ENCODE measurements at places on chromosomes 11 and 22.
A peak's percentile ranks its signal among the peaks of the same experiment; 100 is the strongest.

GRCh38 chr22:41888627-41889200 is 26.2 kb downstream of the SHISA8 start:
- DNase-seq, result no peak

DNA sequence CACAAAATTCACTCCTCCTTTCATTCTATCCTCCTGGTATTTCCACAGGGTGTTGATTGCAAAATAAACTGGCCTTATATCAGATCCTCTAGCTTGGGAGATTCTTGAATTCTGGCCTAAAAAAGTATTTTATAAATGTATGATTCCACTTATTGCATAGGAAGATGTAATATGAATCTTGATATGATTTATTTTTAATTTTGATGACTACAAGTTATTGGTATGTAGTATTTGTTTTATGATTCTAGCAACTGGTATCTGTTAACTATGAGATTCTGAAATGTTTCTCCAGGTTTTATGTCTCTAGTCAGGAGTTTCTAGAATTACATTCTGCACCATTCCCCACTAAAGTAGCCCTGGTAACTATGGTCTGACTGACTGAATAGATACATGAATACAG is 373.9 kb upstream of the C11orf87 start:
- no peak for DNase-seq

DNA sequence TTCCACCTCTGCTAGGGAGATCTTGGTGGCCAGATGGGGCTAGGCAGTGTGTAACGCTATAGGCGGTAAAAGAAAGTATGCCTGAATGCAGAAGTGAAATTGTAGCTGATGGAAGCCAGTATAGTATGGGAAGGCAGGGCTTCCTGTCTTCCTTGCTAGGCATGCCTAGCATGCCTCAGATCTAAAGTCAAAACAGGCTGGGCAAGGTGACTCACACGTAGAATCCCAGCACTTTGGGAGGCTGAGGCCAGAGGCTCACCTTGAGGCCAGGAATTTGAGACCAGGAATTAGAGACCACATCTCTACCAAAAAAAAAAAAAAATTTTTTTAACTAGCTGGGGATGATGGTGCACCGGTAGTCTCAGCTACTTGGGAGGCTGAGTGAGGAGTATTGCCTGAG is 281.7 kb upstream of the MTNR1B start:
- DNase-seq, result no peak

DNA sequence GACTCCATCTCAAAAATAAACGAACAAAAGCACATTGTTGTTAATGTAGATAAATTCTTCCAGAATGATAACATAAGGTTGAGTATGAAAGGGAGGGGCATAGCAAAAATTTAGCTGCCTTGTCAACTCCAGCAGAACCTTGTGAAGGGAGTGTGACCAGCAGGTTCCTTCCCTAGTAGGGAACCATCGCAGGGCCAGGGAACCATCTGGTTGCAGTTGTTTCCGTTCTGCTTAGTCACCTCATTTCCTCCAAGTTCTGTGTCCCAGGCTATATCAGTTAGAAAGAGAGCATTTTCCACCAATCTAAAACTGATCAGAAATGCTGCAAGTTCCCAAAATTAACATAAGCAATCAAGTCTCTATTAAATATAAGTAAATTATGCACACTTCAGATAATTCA is 126.7 kb upstream of the BLID start:
- no peak for DNase-seq

DNA sequence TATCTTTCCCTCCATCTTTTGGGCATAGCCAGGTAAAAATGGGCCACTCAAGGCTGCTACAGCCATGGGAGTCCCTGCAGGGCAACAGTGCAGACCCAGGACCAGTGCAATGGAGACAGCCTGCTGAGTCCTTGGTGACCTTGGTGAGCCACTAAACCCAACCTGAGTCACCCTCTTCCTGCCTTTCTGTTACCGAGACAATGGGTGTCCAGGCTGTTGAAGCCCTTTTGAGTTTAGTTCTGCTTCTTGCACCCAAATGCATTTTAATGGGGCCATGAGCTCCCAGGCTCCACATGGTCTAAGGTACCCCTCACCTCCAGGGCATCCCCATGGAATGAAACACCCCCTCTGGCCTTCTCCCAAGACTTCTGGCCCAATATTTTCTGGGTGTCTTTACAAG is 874 bp upstream of the PLAAT4 start:
- DNase-seq, result peak; percentile 62

- DNase-seq, result peak; percentile 18
Measured at GRCh38 chr22:20918663-20919218, 1.5 kb downstream of the CRKL start.

Measured in CD4-positive, alpha-beta T cell treated with Interleukin-17A for 4 hours (primary cell).